ENCODE measurements at places on chromosomes 1 and 21.
A peak's percentile ranks its signal among the peaks of the same experiment; 100 is the strongest.

DNA sequence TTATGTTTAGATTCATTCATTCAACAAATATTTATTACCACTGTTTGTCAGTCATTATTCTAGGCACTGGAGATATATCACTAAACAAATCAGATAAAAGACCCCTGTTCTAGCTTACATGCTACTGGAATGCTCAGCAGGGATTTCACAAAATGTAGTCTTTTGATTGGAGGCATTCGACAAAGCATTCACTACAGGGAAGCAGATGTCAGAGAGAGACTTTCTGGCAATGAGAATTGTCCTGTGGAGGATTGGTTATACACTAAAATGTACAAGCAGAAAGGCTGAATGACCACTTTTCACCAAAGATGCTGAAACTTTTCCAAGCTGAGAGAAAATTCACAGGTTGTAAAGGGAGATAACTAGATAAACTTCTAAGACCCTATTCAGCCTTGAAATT is 57.7 kb downstream of the SCMH1 start:
- no peak for DNase-seq

DNA sequence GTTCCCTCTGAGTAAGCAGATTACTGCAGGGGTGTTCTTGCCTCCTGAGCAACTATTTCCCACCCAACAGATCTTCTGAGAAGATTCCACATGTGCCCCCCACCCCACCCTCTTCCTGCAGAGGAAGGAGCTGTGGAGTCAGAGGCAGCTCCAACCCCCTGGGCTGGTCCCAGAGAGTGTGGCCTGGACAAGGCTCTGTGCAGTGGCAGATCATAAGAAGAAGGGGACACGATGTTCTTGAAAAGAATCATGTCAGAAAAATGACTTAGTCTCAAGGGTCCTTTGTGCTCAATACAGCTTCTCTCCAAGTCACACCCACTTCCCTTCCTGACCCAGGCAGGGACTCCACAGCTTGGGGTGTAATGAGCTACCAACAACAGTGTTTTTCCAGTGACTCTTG is 95.2 kb downstream of the SYF2 start:
- no peak for DNase-seq

DNA sequence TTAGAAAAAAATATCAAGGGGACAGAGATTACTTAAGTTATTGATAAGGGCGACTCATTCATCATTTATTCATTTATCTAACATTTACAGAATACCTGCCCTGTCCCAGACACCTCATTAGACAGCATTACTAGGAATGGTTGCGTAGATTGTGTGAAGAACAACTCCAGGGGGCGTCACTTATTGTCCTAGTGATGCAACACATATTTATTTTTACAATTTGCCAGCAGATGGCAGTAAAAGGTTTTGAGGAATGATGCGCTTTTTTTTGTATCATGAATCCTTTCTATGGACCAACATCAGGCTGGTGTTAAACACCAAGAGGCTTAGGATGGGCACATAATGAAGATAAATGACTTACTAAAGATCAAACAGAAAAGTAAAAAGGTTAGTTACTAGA is 5.5 kb downstream of the NCAM2 start:
- DNase-seq = peak; percentile 32

DNA sequence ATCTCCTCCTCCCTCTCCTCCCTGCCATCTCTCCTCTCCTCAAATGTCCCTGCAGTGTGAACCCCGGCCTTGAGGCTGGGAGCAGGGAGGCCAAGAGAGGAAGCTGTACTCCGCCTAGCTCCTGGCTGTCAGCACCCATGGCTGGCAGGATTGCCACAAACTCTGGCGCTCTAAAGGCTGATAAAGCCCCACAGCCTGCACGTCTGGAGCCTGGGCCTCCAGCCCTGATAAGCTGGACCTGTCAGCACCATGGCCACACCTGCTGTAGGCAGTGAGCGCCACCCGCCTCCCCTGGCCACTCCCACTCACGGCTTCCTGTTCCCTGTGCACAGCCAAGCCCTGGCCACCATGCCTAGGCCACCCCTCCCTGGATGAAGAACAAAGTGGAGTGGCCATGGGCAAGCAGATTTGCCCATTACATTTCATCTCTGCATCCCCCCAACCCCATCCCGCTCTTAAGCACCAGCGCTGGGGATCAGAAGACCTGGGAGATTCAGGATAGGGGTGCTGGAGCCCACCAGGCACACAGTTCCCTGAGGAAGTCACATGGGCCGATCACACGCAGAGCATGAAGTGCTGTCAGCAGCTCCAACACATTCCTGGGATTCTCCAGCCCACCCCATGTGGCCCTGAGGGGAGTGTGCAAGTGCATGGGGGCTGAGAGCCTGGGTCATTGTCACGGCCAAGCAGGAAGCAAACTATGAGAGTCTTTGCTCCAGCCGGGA is 24.2 kb upstream of the NPPB start:
- DNase-seq = peak; percentile 0

GRCh38 chr1:172497230-172497629 is 35.7 kb upstream of the SUCO start:
- no peak for DNase-seq
